Fibroblast of skin of scalp (primary cell): ENCODE measurements at places on chromosomes 4 and X.
A peak's percentile ranks its signal among the peaks of the same experiment; 100 is the strongest.

DNA sequence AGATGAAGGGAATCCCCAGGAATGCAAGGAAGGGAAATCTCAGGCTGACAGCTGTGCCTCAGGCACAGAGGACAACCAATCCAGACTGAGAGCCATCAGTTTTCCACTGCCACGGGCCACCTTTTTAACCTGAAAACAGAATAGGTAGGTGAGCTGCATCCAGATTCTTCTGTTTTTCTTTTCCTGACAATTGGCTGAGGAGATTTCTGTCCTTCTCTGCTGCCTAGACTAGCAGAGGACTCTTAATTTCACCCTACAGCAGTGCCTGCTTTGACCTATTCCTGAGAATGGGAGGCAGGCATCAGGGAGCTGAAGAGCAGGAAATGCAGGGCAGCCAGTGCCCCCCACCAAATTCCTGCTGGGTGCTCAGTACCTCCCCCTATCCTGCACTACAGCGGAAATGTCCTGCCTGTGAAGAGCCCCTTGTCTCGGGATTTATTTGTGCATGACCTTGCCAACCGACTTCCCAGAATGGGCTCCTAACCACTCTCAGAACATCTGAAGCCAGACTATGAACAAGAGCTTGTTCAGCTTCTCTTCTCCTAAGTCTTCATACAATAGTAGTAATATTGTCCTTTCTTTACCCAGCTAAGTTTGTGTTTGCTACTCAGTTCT, 65.1 kb downstream of the CASK start:
- DNase-seq, result no peak

- no peak for DNase-seq
Measured at GRCh38 chr4:5821665-5822358, 71.1 kb downstream of the CRMP1 start.

DNA sequence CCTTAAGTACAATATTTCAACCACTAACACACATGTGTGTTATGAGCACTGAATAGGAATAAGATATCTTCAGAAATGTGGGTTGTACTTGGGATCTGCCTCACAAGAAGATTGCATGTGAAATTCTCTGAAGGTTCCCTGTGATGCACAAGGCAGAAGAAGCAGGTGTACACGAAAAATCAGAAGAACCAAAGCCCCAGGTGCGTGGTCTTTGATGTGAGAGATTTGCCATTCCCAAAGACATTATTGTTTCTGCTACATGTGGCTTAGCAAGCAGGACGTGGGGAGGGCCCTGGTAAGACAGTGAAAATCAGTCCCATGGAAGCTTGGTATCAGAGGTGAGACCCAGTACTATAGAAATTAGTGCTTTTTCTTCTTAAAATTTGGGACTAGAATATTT, 13.0 kb upstream of the SPRY1 start:
- DNase-seq, result no peak

DNA sequence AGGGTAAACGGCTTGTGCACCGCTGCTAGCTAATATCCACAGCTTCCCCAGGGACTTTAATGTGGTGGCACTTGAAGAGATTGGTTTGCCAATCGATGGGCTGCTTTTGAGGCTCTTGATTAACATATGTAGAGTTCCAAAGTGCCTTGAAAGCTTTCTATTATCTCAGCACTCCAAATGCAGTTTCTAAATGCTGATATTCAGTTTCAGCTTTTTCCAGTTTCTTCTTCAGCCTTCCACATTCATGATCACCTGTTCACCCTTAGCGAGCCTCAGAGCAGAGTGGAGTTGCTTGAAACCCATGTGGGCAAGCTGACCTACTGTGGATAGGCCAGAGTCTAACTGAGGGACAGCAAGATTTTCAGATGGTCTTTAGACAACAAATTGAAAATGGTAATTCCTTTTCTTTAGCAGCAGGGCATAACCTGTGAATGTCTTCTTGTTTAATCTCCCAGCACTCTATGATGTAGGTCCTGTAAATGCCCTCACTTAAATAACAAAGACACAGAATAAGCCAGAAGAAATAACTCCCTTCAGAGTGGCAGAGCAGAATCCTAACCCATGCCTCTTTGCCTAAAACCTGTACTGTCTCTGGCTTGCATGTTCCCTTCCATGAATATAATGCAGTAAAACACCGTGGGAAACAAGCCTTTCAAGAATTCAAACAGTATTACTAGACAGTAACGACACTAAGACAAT, 99.8 kb downstream of the TSPAN5 start:
- no peak for DNase-seq

DNA sequence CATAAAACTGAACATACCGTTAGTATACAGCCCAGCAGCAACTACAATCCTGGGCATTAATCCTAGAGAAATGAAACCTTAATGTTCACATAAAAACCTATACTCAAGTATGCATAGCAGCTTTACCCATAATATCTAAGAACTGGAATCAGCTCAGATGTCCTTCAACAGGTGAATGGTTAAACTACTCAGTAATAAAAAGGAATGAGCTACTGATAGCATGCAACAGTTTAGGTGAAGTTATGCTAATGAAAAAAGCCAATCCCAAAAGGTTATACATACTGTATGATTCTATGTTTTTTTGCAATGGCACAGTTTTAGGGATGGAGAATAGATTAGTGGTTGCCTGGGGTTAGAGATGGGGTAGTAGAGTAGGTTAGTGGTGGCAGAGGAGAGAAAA, 9.3 kb downstream of the HTT start:
- DNase-seq, result no peak

DNA sequence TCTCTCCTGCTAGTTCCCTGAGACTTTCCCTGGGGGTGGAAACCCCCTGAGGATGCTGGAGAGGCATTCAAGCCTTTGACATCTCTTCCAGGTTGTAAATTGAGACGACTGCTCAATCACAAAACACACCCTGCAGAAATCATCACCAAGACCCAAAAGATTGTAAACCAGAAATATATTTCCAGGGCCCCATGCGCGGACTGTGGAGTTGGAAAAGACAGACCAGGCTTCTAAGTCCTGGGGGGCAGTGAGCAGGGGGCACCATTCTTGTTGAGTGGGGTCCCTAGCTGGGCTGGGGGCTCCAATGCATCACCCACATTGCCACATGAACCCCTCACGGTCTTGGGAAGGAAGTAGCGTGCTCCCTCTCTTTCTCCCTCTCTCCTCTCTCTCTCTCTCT, 87.9 kb upstream of the C4orf50 start:
- DNase-seq, result no peak

- no peak for DNase-seq
Measured at GRCh38 chr4:53364624-53365023, 1.2 kb downstream of the SCFD2 start.

GRCh38 chr4:153266988-153267387, 62.7 kb downstream of the TRIM2 start:
- peak; percentile 65 for DNase-seq

DNA sequence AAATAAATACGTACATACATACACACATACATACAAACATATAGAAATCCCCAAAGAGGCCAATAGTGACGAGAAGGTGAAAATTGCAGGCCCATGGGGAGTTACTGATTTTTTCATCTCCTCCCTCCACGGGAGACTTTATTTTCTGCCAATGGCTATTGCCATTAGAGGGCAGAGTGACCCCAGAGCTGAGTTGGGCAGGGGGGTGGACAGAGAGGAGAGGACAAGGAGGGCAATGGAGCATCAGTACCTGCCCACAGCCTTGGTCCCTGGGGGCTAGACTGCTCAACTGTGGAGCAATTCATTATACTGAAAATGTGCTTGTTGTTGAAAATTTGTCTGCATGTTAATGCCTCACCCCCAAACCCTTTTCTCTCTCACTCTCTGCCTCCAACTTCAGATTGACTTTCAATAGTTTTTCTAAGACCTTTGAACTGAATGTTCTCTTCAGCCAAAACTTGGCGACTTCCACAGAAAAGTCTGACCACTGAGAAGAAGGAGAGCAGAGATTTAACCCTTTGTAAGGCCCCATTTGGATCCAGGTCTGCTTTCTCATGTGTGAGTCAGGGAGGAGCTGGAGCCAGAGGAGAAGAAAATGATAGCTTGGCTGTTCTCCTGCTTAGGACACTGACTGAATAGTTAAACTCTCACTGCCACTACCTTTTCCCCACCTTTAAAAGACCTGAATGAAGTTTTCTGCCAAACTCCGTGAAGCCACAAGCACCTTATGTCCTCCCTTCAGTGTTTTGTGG, 180.7 kb downstream of the AR start:
- no peak for DNase-seq

DNA sequence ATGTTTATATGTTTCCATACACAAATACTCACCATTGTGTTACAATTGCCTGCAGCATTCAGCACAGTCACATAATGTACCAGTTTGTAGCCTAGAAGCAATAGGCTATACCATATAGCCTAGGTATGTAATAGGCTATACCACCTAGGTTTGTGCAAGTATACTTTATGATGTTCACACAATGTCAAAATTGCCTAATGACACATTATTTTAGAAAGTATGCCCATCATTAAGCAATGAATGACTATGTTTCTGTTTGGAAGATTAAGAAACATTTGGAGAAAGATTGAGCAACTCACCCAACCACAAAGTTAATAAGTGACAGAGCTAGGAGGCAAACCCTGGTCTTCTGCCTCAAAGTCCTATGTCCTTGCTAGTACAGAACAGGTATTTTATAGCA, 96.8 kb upstream of the GRIA3 start:
- peak; percentile 28 for DNase-seq

GRCh38 chrX:41870719-41871151, 52.6 kb downstream of the CASK start:
- DNase-seq, result no peak

DNA sequence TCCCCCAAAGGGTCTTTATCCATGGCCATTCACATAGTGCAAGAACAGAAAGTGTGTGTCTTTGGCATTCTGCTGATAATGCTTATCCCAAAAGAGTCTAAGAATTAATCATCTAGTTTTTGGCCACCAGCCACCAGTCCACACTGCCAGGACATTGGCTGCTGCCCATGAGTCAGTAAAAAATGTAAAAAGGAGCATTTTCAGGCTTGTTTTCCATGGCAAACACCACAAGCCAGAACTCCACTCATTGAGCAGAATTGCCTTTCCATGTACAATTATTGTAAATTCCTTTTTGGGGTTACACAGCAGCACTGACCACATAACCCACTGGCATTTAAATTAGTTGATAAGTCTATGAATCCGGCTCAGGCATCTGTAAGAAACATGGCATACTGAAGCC, 89.2 kb upstream of the PRDX4 start:
- peak; percentile 25 for DNase-seq

DNA sequence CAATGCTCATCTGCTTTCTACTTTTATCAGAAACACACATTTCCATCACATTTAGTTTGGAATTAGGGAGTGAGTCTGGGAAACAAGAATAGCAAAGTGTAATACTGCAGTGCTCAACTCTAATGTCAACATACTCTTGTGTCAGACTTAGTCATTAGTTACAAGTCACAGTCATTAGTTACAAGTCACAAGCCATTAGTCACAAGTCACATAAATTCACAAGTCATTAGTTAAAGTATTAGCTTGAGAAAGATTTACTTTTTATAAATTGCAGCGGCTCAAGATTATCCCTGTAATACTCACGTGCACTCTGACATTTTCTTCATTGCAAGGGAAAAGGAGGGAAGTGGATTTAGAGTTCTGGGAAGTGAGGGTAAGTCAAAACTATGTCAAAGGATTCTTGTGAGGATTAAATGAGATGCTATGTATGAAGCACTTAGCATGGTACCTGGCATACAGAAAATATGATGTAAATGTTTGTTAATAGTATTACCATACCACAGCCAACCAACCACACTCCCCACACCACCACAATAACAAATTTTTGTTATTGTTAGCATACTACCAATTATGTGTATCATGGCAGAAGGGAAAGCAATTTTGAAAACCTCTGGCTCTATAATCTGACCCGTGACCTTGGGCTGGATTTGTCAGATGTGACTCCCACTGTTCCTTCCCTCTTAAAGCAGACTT, 116.6 kb downstream of the ARHGAP24 start:
- peak; percentile 7 for DNase-seq

DNA sequence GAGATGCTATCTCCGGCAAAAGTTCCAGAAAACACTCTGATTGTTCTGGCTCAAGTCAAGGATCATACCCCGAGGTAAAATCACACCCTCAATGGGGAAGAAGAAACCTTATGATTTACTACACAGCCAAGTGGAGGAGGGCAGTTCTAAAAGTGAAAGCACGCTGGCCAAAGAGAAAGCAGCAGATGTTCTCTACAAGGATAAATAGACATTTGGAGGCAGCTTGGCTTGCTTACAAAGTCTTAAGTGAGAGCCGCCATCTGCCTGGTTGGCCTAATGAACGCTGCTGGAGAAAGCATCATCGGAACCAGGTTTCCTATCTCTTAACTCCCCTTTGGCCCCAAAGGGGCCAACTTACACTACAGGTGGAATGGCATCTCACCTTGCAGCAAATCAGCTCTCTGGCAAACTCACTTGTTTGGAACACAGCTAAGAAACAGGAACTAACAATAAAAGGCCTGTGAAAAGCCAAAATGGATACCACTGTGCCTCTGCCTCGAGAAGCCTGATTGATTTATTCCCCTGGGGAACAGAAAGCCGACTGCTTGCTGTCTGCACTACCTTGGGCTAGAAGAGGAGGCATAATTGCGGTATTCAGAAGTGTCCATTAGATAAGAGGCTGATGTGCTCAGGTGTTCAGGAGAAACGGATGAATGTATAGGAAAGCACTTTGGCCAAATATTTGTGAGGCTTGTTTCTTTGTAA, 22.8 kb downstream of the FRAS1 start:
- no peak for DNase-seq

DNA sequence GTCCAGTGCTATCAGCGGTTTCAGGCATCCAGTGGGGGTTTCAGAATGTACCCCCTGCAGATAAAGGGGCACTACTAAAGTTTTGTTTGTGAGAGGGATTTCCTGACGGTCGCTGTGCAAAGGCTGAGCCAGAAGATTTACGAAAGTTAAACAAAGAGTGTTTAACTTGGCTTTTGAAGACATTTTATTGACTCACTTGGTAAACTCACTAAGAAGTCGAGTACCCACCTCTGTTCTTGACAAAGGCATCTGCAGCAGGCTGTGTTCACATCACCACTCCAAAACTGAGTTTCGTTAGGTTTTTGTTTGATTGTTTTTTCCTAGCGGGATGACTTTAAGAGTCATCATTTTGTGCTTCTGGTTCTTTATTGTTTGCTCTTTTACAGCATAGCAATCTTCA, 143.9 kb upstream of the TBL1X start:
- no peak for DNase-seq

DNA sequence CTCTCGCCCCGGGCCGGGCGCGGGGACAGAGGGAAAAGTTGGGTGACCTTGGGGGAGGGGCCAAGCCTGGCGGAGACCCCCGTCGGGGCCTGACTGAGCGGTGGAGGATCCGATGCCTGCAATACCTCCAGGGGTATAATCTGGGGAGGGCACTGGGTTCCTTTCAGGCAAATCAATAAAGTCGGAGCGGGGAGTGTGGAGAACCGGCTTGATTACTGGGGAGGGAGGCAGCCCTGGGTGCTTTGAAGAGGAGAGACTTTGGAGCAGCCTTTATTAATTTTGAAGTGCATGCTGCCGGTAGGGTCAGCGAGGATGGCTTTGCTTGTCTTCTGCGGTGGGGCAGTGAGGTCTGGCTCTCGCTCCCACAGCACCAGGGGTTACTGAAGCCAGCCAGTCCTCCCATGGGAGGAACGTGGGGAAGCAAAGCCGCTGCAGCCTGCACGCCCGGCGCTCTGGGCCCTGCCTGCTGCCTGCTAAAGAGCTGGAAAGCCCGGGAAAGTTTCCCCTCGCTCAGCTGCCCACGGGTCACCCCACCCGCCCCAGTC, 403 bp upstream of the LGI2 start:
- DNase-seq, result peak; percentile 33

- no peak for DNase-seq
Measured at GRCh38 chr4:94221916-94222315, 14.3 kb downstream of the SMARCAD1 start.
